ENCODE measurements at places on chromosomes 16 and 17.

DNA sequence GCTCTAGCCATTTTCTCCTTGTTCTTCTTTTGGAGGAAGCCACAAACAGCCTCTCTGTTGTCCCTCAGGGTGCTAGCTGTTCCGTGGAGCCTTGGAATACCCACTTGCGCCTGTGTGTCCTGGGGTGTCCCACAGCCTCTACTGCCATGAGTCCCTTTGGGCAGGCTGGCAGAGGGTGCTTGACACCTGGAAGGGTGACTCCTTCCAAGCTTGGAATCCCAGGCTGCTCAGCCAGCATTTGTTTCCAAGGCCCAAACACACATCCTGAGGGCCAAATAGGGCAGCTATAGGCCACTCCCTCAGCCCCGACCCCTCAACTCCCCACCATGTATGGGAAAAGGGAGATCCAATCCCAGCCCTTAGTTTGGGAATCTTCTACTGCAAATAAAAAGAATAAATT, 14.9 kb downstream of the ZNHIT3 start:
- no peak for DNase-seq

DNA sequence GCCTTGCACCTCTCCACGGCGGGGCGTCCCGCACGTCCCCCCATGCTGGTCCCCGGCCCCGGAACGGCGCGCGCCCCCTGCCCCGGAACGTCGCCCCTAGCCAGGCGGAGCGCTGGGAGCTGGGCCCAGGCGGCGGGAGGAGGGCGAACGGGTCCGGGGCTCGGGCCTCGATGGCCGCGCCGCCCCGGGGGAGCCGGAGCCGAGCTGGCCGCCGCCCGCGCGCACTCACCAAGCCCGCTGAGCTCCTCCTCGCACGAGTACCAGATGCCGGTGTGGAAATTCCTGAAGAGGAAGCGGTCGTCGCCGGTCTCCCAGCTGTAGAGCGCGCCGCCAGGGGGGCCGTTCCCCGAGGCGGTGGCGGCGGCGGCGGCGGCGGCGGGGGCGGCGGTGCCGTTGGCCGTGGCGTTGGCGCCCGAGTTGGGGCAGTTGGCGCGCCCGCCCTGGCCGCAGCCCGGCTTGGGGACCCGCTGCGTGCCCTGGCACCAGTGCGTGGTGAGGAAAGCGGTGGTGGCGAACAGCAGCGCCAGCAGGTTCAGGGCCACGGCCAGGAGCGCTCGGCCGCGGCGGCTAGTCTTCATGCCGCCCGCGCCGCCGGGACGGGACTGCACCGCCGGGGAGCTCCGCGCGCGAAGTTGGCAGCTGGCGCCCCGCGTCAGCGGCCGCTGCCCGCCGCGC, 530 bp downstream of the GSG1L start:
- no peak for DNase-seq

DNA sequence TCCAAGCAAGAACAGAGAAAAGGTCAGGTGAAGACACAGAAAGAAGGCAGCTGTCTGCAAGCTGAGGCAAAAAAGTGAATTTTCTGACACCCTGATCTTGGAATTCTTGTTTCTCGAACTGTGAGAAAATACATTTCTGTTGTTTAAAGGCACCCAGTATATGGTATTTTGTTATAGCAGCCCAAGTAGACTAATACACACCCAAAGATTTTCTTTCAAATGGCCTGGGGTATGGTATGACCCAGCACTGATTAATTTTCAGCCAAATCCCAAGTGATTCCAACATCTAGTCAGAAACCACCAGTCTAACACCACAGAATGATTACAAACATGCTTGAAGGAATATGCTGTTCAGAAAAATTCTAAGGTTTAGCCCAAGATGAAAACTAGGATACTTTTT, 36.8 kb downstream of the TRIM37 start:
- DNase-seq, result no peak

GRCh38 chr17:44859701-44860100, 12.0 kb downstream of the HIGD1B start:
- DNase-seq, result no peak

- DNase-seq, result peak; percentile 42
Measured at GRCh38 chr16:88333848-88334777, 48.6 kb upstream of the ZNF469 start.

- peak; percentile 50 for DNase-seq
Measured at GRCh38 chr16:89565506-89566372, 5.3 kb downstream of the RPL13 start.

GRCh38 chr17:27521281-27522027, 65.2 kb downstream of the KSR1 start:
- no peak for DNase-seq

GRCh38 chr17:55495239-55495638, 16.0 kb downstream of the SMIM36 start:
- DNase-seq, result peak; percentile 41

DNA sequence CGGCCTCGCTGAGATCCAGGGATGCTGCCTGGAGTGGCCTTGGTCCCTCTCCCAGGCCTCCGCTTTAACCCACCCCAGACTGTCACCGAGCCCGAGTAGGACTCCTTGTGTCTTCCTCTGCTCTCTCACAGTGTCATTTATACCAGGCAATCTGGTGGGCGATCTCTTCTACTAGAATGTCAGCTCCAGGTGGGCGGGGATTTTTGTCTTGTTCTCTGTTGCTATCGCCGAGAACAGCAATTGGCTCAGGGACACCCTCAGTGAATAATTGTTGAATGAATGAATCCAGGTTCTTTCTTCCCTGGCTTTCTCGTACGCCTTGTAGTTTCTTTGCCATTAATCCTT, 591 bp downstream of the DHX38 start:
- DNase-seq, result peak; percentile 22

DNA sequence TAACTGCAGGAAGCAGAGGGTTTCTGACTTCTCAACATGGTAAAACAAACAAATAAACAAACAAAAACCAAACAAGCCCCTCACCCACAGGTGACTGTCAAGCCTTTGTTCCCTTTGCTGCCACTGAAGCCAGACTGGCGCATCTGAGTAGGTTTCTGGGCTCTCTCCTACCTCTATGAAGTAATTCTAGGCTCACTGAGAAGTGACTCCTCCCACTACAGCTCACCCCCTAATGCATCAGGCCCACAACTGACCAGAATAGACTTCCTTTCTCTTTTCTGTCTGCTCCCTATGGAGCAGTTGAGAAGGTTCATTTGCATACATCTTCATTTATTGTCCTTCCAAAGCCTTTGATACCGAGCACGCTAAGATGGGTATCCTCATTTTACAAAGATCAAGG, 77.0 kb upstream of the CCL2 start:
- DNase-seq, result peak; percentile 30

DNA sequence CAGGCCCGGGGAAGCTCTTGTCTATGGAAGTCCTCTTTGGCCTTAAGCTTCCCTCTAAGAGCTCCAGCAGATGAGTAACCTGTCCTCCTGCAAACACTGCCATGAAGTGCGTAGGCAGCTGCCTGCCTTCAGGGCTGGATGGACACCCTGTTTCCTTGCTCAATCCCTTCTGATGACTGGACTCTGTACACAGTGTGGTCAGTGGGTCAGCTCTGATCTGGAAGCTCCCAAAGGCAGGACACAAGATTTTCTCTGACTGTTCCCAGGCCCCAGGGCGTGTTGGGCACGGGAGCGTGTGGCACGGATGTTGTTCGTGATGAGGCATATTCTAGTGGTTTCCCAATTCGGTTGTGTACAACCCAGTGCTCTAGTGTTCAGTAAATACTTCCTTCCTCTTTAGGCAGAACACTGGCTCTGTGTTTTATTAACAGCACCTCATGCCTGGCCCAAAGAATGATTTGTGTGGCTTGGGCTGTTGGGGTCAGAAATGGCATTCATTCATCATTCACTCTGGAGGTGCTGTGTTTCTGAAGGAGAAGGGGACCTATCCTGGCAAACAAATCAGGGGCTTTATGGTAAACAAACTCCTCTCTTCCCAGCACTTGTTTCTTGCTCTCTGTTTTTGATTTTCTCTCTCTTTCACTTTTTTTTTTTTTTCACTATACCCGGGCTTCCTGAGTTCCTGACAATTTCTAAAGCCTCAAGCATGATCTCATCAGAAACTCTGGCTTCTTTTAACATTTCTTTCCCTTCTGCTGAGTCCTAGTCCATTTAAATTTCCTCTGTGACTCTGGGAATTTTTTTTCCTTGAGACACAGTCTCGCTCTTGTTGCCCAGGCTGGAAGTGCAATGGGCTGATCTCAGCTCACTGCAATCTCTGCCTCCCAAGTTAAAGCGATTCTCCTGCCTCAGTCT, 12.0 kb upstream of the RNF157 start:
- DNase-seq, result peak; percentile 99

DNA sequence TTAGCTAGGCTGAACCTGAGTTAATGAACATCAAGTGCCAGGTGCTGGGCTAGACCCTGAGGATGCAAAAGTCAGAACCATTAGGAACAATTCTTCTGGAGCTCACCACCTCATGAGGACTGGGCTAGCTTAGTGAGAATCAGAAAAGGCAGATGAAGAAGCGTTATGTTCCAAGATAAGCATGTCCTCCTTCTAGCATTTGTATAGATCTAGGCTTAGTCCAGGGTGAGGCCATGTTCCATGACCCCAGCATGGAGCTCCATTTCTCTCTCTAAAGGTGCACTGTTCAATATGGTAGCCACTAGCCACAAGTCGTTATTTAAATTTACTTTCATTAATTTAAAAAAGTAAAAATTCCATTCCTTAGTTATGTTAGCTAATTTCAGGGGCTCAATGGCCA, 365.3 kb upstream of the CCL2 start:
- no peak for DNase-seq

DNA sequence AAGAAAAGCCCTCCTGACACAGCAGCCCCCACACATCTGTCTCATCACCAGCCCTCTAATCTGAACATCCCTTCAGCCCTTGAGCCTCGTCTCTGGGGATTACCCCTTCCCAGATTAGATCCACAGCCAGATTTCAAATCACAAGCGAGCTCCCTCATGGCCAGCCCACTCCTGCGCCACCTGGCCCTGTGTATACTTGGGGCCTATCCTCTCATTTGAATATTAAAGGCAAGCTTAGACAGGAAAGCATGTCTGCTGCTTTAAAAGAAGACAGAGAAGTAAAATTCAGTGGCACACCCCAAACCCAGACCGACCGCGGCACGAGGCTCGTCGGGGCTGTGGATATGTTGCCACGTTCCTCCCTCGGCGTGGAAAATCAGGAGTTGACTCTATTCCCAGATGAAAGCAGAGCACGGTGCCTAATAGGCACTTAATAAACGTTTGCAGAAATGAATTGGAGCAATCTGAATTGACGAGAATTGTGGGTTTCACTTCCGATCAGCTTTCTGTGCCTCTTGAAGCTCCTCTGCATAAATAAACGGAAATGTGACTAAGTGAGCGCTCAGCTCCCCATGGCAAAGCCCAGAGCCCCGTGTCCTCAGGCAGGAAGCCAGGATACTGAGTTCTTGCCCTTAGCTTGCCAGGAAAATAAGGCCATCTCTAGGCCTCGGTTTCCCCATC, 108.0 kb downstream of the CCDC182 start:
- no peak for DNase-seq

- DNase-seq, result no peak
Measured at GRCh38 chr17:70239391-70239826, 70.1 kb downstream of the KCNJ2 start.

GRCh38 chr16:57628008-57628781, at the start of gene ADGRG1:
Gene ADGRG1, plus strand, starts transcription at chr16:57628630. Its CDS starts 21,658 bp downstream, at chr16:57650288.
- peak; percentile 99 for DNase-seq

DNA sequence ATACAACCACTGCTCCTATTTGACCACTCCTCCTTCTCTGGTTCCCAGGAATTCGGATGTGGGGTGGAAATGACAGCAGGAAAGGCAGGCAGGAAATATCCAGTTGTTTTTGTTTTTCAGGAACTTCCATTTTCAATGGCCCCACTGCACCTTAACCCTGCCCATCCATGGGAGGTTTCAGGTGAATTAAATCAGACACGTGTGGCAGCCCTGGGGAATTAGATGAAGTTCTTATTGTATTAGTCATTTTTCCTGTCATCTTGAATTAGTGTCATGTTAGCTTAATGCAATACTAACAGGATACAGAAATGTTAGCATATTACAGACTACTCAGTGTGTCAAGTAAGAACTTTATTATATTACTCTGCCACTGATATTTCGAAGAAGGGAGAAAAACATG, 146.4 kb downstream of the CHD9NB start:
- DNase-seq, result peak; percentile 22

DNA sequence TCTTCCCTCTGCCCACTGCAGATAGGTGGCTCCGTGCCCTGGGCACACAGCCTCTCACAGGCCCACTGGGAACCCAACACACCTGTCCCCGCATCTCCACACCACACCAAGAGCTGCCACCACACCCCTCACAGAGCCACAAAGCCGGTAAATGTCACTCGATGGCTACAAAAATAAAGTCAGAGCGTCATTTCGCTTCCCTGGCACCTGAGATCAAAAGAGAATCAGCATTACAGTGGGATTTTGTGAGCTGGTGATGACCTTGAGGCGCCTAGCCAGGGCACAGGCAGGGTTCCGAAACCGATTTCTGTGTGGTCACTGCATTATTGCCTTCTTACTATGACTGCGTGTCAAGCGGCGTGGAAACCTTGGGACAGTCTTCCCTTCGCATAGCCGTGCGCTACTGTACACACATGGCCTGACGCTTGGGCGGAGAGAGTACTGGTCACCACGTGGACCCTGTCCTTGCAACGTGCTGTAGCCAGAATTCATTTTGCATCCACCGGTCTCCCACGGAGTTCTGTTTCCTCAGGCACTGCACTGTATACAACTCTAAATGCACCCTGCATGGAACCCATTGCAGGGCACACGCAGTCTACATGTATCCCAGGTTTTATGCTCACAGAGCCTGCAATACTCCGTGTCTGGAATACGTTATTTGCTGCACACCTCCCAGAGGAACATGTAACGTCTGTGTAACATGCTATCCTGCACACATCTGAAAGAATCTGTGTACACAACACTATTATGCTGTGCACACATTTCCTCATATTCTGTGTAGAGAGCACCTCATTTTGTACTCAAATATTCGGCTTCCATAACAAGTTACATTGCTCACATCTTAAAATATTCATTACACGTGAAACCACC, 5.8 kb upstream of the FOXF1 start:
- no peak for DNase-seq

GRCh38 chr17:16459855-16460550, 32.0 kb downstream of the LRRC75A start:
- DNase-seq, result peak; percentile 58

DNA sequence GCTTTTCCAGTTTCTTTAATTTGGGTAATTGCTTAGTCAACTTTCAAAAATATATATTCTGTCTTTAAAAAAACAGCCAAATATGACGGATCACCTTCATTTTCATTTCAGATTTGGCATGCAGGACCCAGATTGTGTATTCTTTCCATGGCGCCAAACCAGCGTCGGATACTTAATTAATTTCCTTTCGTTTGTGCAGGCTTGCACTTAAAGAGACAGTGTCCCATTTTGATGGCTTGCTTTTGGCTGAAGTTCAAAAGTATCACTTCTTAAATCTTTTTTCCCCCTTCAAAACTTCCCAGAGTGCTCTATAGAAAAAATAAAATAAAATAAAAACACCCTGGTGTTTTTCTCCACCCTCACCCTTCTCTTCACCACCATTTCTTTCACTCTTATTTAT, 394.5 kb upstream of the SOX9 start:
- no peak for DNase-seq

- no peak for DNase-seq
Measured at GRCh38 chr17:73566905-73567782, 77.1 kb downstream of the SDK2 start.

DNA sequence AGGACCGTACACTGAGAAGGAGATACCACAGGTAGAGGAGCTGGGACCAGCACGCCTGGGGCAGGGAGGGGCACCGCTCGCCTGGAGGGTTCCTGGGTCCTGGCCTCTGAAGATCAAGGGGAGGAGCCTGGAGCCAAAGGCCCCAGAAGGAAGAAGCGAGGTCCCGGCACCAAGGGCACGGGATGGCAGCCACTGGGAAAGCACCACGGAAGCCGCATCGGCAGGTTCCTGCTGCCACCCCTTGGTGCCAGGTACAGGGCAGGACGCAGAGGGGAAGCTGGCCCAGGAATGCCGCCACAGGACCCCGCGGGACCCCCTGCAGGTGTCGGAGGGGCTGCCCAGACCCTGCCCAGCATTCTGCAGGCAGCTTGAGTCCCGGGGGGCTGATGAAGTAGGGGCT, 42.5 kb upstream of the CBFA2T3 start:
- no peak for DNase-seq
